ENCODE measurements at places on chromosomes 7 and 10.

- H3K4me1 ChIP-seq = peaks cover 8% of the 10 kb centered on the region
- H3K27ac ChIP-seq = peak overlapping the region; percentile 94
- H3K4me3 ChIP-seq = peak overlapping the region; percentile 96
- H3K36me3 ChIP-seq = no peaks in the 10 kb centered on the region
- no peaks in the 10 kb centered on the region for H3K27me3 ChIP-seq
Observed at GRCh38 chr7:23598296-23598695, 1.1 kb downstream of the CCDC126 start.

DNA sequence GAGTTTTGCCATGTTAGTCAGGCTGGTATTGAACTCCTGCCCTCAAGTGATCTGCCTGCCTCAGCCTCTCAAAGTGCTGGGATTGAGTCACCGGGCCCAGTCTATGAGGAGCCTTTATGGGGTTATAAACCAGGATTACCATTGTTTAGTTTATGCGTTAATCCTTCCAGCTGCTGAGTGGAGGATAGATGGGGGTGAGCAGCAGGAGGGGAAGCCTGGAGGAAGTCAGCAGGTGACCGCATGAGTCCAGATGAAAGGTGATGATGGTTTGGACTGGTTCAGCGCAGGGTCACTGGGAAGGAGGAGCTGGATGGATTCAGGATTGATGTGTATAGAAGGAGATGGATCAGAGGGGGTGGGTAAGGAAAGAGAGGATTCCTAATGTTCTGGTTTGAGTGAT is 197.1 kb downstream of the ADAM12 start:
- no peaks in the 10 kb centered on the region for H3K36me3 ChIP-seq
- no peak overlapping the region for H3K27ac ChIP-seq
- H3K4me1 ChIP-seq = no peaks in the 10 kb centered on the region
- no peak for DNase-seq

DNA sequence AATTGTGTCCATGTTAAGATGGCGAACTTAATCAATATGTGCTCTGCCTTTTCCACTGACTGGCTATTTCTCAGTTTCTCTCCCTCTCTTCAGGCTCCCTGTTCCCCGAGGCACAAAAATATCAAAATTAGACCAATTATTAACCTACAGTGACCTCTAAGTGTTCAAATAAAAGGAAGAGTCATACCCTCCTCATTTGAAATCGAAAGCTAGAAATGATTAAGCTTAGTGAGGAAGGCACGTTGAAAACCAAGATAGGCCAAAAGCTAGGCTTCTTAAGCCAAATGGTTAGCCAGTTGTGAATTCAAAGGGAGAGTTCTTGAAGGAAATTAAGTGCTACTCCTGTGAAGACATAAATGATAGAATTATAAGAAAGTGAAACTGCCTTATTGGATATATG is 81.1 kb upstream of the MBL2 start:
- no peak for DNase-seq
- no peaks in the 10 kb centered on the region for H3K36me3 ChIP-seq
- H3K27me3 ChIP-seq = no peaks in the 10 kb centered on the region

DNA sequence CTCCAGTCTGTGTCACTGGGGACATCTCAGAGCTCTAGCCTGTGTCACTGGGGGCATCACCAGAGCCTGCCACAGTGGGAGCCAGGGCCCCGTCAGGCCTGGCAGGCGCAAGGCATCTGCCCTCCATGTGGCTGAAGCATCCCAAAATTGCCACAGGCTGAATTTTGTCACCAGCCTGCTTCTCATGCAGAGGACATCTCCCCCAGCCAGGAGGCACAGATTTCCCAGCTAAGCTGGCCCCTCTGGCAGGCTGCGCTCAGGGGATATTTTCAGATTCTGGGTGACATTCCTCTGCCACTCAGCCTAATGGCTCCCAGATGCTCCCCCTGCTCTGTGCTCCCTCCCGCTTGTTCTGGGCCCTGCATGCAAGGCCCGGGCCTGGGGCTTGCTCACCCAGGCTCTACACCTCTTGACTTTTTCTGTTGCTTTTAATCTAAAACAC is 64.6 kb downstream of the COL13A1 start:
- H3K27me3 ChIP-seq = no peaks in the 10 kb centered on the region
- no peak for DNase-seq
- H3K4me1 ChIP-seq = no peaks in the 10 kb centered on the region

DNA sequence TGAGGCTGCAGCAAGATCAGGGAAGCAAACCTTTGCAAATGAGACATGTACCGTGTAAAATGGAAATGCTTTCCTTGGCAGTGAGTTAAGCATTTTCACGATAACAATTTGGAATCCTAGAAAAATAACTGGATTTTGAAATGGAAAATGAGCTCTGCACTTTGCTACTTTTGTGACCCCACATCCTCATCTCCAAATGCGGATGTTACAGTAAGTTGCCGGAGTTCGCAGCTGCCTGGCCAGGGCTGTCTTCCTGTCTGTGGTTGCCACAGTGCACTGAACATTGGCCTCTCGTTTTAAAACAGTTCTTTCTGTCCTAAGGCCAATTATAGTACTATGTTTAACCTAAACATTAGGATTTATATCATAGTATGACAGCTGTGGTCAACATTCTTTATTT is 136.2 kb upstream of the FZD8 start:
- peaks cover 2% of the 10 kb centered on the region for H3K4me1 ChIP-seq
- no peak overlapping the region for H3K4me3 ChIP-seq

DNA sequence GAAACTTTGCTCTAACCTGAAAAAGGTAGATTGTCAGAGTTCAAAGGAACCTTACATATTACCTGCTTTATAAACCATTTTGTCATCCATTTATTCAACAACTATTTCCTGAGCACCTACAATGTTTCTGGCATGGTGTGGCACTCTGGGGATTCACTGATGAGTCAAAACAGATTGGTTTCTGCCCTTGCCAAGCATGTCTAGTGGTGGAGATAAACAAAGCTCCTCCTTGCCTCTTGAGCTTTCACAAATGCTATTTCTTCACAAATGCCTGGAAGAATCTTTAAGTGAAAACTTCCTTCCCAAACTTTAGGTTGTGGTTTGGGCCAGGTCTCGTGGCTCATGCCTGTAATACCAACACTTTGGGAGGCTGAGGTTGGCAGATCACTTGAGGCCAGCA is 85.1 kb upstream of the RELN start:
- no peak for DNase-seq
- H3K27ac ChIP-seq = no peak overlapping the region
- H3K4me1 ChIP-seq = no peaks in the 10 kb centered on the region
- no peaks in the 10 kb centered on the region for H3K36me3 ChIP-seq

DNA sequence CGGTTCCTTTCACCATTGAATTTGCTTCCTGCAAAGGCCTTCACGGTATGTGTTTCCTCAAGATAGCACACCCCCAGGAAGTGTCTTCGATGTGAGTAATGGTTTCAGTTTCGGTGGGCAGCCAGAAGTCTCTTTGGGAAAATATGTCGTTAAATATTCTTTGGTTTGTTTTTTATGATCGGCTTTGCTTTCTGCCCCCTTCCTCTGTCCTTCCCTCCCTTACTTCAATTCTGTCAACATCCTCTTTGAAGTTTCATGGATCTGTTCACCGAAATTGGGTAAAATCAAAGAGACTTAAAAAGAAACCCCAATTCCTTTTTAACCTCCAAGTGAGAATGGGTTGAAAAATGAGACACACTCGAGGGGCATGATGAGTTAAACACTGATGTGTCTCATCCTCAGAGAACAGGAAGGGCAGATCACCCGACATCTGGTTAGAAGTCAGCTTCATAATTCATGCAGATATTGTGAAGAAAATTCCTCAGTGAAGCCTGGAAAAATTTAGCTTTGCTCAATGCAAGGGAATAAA is 170.8 kb upstream of the HABP2 start:
- H3K27me3 ChIP-seq = no peaks in the 10 kb centered on the region
- H3K27ac ChIP-seq = no peak overlapping the region
- H3K36me3 ChIP-seq = no peaks in the 10 kb centered on the region
- H3K4me3 ChIP-seq = no peak overlapping the region
- DNase-seq = no peak

GRCh38 chr10:57015595-57016318 is 654.7 kb upstream of the ZWINT start:
- no peaks in the 10 kb centered on the region for H3K27me3 ChIP-seq
- H3K36me3 ChIP-seq = no peaks in the 10 kb centered on the region
- no peak overlapping the region for H3K27ac ChIP-seq
- H3K4me3 ChIP-seq = no peak overlapping the region
- no peak for DNase-seq
- H3K4me1 ChIP-seq = no peaks in the 10 kb centered on the region

- no peaks in the 10 kb centered on the region for H3K36me3 ChIP-seq
- no peaks in the 10 kb centered on the region for H3K27me3 ChIP-seq
- no peak for DNase-seq
- H3K4me3 ChIP-seq = no peak overlapping the region
- no peaks in the 10 kb centered on the region for H3K4me1 ChIP-seq
- H3K27ac ChIP-seq = no peak overlapping the region
Observed at GRCh38 chr10:73953665-73954064, 42.7 kb downstream of the PLAU start.

- no peaks in the 10 kb centered on the region for H3K36me3 ChIP-seq
- no peak overlapping the region for H3K4me3 ChIP-seq
- DNase-seq = no peak
Observed at GRCh38 chr7:66429498-66430163, 199.1 kb upstream of the KCTD7 start.

GRCh38 chr10:70376436-70377378 is 5.7 kb downstream of the LRRC20 start:
- H3K27ac ChIP-seq = no peak overlapping the region
- H3K27me3 ChIP-seq = no peaks in the 10 kb centered on the region
- H3K36me3 ChIP-seq = peaks cover 2% of the 10 kb centered on the region
- no peak overlapping the region for H3K4me3 ChIP-seq
- no peak for DNase-seq
- H3K4me1 ChIP-seq = no peaks in the 10 kb centered on the region

DNA sequence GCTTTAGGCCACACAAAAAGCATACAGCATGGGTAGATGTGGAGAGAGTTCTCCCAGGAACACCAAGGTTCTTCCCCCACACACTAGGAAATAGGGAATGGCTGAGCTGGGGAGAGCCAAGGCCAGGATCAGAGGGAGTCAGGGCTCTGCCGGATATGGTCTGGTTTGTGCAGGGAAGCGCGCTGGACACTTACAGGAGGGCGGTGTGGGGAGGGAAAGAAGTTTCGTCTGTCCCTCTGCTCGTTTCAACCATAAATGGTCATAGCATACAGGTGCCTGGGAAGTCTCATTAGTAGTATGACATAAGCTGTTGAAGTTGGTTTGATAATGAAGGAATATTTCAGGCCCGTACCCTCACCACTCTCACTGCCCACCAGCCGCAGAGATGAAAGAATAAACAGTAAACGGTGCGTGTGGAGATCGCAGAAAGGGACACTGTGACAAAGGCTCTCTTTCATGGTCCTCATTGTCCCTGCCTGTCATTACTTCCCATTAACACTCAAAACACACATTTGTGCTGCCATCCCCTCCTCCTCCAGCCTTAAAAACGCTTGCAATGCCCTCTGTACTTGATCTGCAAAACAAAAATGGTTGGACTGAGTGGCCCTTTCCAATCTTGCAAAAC is 207.2 kb downstream of the CELF2 start:
- no peaks in the 10 kb centered on the region for H3K4me1 ChIP-seq
- no peak overlapping the region for H3K4me3 ChIP-seq
- H3K27ac ChIP-seq = no peak overlapping the region
- no peaks in the 10 kb centered on the region for H3K36me3 ChIP-seq
- H3K27me3 ChIP-seq = no peaks in the 10 kb centered on the region
